Kidney epithelial cell (primary cell): ENCODE measurements at places on chromosomes 1 and 21.
A peak's percentile ranks its signal among the peaks of the same experiment; 100 is the strongest.

DNA sequence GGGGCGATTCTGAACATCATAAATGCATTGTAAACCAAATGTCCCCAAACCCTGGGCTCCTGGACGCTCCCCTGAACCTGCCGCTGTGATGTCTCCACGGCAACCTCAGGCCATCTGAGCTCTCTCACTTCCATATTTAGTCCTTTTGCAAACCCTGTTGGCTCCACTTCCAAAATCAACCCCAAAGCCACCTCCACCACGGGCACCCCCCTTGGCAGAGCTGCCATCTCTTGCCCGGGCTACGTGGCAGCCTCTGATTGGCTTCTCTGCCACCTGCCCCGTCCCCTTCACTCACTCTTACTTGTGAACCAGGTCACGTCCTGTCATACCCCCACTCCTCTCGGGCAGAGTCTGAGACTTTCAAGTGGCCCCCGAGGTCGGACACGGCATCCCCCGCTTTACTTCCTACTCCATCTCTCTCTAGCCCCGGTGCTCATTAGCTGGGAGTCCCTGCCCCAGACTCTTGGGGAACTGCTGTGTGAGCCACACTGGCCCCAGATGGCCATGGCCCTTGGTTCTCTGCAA lies 15.8 kb downstream of the PRXL2B start:
- DNase-seq, result no peak

- DNase-seq, result peak; percentile 97
These were observed 37.0 kb downstream of the NUAK2 start for GRCh38 chr1:205284420-205285144.

DNA sequence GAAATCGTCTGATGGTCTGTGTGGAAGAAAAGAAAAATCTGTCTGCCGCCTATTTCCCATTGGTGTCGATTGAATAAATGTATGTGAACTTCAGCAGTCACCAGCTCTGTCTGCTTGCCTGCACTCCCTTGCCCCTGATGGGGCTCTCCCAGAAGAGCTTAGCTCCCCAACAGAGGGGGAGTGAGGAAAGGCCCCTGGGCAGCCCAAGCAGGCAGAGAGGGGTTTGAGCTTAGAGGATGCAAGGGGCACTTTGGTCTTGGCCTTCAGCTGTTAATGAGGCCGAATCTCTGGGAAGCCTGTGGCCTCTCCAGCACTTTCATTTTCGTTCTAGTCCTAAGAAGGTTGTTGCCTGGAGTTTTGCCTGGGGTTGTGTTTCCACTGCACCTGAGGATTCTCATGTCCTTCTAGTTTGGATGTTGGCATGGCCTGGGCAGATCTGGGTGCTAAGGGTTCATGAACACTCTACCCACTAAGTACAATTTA lies 2.8 kb downstream of the FOXD2 start:
- no peak for DNase-seq

- DNase-seq, result no peak
These were observed 26.3 kb upstream of the BCAR3 start for GRCh38 chr1:93707956-93708355.
